Fibroblast of skin of left quadriceps (primary cell): ENCODE measurements at places on chromosomes 7 and 10.

- DNase-seq, result no peak
These were observed 26.7 kb downstream of the ERCC6 start for GRCh38 chr10:49512121-49512809.

DNA sequence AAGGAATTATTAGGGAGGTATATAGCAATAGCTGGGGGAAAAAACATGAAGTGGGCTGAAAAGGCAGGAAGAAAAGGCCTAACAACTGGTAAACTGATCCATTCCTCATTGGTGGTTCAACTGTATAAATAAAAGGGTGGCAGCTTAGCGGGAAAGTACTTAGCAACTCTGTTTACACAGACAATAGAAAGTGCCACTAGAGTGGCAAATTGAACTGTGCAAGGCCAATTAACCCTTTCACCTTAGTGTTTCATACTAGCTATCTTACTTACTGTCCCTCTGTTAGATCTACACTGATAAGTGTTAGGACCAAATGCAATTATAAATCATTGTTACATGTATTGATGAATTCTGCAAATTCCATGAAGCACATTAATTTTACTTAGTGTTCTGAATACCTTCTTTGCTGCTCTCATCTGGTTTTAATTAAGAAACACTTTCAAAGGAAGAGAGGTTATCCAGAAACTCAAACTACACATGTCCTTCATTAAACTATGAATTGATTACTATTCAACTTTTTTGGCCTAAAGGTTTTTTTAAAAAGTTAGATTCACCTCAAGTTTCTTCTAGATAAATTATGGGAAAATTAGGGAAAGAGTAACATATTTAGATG lies 28.0 kb downstream of the DNAJC1 start:
- no peak for DNase-seq

- DNase-seq, result peak; percentile 68
These were observed 17.7 kb downstream of the CACNB2 start for GRCh38 chr10:18157881-18158280.

- peak; percentile 53 for DNase-seq
These were observed 198.6 kb downstream of the TRIL start for GRCh38 chr7:28759475-28759971.

DNA sequence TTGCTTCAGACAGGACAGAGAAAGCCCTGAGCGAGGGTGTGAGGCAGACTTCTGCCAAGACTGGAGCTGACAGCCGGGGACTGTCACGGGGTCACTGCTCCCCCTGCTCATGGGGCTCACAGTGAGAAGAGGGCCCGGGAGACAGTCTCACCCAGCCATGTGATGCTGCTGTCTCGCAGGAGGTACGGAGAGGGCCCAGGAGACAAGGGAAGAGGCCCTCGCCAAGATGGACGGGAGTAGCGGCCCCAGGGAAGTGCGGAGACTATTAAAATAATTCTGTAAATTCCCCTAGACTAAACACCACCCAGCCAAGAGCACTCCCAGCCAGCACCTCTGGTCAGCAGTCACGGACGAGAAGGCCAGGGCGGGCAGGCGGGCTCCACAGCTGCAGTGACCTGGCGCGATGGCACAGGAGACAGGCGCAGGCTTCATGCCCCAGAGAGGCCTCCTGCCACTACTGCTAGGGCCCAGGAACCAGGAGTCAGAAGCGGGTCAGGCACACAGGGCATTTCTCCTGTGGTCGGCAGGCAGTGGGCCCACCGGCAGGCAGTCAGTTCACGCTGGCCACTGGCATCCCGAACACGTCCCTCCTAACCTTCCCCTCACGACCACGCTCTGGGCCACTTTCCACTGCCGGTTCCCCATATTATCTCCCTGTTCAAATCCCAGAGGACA lies 24.1 kb downstream of the WDR86 start:
- DNase-seq, result no peak

DNA sequence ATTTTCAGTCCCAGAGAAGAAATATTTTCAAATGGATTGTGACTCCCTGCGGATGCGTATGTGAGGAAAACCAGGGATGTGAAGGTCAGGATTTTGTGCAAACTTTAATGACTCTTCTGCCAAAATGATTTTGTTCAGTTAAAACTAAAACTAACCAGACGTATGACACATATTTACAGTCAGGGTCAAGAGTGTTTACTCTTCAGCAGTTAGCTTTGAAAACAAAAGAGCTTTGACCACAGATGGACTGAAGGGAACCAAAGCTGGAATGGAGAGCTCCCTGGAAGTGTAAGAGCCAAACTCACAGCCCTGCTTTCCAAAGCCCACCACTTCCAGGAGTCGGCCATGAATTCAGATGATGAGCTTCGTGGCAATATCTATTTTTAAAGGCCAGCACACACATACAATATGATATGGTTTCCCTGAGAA lies 15.5 kb downstream of the SVIL start:
- DNase-seq, result no peak

GRCh38 chr7:17622451-17622850 lies 317.8 kb downstream of the SNX13 start:
- no peak for DNase-seq

DNA sequence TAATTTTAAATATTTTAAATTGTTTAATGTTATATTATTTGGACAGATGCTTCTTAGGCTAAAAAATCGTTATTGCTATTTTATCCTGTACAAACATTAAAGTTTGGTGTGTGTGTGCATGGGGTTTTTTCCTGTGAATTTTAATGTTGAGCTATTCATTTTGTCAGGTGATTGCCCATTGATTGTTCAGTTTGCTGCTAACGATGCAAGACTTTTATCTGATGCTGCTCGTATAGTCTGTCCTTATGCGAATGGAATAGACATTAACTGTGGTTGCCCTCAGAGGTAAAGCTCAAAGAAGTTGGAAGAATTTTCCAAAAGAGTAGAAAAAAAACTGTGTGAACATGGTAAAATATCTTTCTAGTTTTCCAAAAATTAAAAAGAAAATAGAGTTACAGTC lies 6.5 kb upstream of the BCAP29 start:
- DNase-seq, result no peak

DNA sequence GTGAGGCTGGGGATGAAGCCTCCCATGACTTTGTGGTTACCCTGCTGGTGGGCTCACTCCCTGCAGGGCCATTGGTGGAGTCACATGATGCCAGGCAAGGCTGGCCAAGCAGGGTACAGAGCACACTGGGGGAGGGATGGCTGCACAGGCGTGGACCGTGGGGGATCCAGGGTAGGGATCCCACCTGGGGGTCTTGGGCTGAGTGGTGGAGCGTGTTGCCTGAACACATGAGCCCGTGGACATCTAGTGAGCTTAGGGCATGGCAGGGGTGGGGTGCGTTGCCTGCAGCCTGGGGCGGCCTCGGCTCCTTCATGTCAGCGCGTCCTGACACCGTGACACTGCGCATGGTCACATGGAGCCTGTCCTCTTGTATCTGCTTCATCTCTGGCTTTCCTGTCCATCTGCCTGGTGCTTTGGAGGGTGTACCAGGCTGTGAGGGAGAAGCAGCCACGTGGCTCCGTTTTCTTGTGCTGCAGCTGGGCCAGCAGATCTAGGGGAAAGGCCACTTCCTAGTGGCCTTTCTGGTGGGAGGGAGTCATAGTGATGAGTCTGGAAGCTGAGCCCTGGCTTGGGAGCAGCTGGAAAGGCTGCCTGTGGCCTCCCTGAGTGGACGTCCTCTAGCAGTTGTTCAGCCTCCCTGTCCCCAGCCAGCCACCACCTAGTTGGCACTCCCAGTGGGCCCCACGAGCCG lies 96.2 kb downstream of the LHPP start:
- DNase-seq, result no peak

DNA sequence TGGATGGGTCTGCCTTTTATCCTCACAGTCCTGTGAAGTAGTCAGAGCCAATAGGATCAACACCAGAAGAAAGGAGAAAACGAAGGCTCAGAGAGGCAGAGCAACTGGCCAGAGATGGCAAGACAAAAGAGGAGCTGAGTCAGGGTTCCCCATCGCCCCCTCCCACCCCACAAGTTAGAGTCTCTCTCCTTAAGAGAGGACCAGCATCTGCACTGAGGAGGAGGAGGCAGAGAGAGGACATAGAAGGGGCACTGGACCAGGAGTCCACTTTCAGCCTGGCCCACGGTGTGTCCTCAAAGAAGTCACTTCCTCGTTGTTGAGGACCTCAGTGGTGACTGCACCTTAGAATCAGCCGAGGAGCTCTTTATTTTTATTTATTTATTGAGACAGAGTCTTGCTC lies 11.6 kb downstream of the SPOCK2 start:
- DNase-seq, result no peak

GRCh38 chr10:79082631-79083596 lies 14.1 kb downstream of the ZMIZ1 start:
- DNase-seq, result no peak

DNA sequence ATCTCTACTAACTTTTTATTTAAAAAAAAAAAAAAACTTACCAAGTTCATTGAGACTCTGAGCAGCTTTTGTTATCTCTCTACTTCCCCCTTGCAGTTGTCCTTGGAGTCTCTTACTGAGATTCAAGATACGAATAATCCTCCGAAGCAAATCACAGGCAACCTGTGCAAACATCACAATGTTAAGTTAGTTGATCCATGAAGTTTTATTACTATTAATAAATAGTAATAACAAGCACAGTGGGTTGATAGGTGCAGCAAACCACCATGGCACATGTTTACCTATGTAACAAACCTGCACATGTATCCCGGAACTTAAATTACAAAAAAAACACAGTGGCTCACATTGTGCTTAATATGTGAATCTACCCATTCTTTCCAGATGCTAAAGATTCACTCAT lies 36.5 kb downstream of the COG5 start:
- no peak for DNase-seq

DNA sequence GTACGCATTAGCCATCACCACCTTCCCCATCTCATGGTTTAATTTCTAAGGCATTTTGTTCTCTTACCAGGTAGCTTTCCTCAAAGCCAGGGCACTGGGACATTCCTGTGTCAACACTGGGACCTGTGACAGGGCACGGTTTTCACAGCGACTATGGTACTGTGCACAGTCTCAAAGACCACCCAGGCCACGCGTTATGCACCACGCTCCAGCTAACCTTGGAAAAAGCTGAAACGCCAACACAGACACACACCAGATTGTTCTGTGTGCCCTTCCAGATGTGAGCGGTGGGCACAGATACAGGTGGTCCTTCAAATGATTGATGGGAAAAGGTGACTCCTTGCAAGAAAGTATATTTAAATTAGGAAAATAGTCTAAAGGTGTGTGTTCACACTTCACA lies 337.3 kb downstream of the WDR37 start:
- no peak for DNase-seq

DNA sequence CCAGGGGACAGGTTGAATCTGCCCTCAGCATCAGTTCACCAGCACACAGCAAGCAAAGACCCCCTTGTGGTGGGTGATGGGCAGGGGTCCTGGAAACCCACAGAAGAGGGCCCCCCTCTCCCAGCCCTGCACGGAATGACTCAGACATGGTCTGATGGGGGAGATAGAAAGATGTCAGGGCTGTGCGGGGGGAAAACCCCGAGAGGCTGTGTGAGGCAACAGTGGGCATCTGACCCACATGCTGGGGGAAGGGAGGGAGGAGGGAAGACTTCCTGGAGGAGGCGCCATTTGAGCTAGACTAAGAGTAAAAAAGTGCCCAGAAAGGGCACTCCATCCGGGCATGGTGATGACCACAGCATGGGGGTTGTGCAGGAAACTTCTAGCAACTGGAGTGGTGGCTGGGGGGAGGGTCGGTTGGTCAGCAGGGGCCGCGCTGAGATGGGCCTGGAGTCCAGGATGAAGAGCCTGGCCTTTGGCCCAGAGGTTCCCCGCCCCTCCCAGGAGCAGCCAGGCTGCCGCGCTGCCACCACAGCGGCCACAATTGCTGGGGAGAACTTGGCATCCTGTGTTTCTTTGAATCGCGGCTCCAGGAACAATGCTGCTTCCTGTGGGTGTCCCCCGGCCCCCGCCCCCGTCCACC lies 2.5 kb downstream of the LFNG start:
- DNase-seq, result no peak

GRCh38 chr10:63657761-63658160 lies 136.6 kb downstream of the REEP3 start:
- DNase-seq, result no peak

GRCh38 chr10:30995081-30995770 lies 36.4 kb downstream of the ZNF438 start:
- no peak for DNase-seq

- no peak for DNase-seq
These were observed 616.7 kb downstream of the CALN1 start for GRCh38 chr7:71795410-71795809.

DNA sequence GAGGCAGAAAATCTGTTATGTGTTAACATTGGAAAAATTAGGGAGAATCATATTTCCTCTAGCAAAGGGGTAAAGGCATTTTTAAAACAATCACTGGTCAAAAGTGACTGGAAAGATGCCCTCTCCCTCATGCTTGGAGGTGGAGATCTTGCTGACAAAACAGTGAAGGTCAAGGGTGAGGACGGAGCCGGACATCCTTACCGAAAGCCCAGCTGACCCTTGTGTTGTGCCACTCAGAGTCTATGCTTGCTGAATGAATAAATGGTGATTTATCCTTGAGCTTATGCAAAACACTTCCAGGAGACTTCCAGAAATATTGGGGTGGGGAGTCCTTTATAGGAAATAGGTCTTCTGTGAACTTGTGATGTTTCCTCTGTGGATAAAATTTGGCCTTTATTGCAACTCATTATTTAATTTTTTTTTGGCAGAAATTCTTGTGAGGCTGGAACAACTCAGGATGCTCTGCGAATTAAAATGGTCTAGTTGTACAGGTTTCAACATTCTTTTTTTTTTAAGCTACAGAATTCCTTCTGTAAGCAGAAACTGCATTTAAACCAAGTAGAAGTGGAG lies 28.3 kb upstream of the ELMO1 start:
- DNase-seq, result no peak

DNA sequence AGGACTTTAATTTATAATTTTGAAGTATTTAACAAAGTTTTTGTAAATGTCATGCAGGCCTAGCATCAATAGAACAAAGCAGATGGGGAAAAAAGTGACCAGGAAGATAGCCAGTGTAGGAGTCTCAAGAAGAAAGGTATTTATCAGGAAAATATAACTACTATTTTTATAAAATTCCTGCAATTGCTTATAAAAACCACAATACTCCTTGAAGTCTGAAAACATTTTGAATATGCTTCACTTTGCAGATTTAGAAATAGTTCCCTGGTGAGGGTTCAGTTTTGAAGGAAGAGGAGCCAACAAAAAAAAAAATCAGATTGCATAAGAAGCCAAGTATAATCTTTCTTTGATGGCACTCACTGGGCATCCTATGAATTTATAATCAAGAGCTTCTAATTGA lies 34.1 kb downstream of the MTERF1 start:
- DNase-seq, result no peak

DNA sequence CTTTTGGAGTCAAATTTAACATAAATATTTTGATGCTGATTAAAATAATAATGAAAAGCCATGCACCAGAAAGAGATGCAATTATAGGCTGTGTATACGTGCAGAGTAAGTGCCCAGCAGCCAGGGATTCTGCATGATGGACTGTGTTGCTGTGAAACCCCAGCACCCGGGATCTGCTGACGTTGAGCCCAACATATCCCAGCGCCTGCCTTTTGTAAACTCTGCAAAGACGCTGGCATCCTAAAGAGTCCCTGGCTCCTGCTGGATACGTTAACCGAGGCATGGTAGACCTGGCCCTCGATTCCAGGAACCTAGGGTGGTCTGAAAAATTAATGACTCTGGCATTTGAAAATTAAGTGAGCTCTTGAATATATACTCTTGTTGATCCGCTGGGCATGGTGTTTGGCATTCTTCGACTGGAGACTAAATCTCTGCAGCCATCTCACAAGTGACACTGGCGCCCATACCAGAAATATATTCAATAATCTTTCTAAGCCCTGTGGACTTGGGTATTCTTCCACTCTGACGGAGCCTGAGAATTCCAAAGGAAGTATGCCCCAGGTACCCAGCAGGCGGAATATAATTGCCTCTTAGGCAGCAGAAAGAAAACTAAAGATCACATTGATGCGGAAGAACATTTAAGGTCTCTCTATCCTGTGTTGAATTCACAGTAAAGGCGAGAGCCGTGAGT lies 191.2 kb upstream of the SH2B2 start:
- no peak for DNase-seq
